Liver (tissue), 10 donors: ENCODE measurements at places on chromosomes 16 and 17. TPM values are rescaled to one million over a fixed set of nuclear protein-coding genes. Genes with fewer than 3 reads are reported as not detected.

DNA sequence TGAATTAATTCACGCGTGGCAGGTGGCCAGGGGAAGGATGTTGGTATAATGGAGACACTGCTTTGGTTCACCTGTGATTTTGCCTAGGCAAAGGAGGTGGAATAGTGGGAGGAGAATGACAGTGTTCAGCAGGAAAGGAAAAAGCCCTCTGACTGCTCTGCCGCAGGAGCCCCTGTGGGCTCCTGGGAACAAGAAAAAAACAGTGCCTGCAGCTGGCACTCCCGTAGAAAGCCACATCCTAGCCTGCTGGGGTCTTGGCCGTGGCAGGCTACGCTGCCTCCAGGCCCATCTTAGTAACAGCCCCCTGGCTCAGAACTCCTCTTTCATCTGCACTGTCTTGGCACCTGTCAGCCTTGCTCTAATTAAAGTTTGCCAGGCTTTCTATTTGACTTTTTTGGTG is 20.6 kb downstream of the ADORA2B start:
- H3K27me3 ChIP-seq = no peaks in the 10 kb centered on the region
- no peak for DNase-seq
- H3K4me3 ChIP-seq = no peak overlapping the region

DNA sequence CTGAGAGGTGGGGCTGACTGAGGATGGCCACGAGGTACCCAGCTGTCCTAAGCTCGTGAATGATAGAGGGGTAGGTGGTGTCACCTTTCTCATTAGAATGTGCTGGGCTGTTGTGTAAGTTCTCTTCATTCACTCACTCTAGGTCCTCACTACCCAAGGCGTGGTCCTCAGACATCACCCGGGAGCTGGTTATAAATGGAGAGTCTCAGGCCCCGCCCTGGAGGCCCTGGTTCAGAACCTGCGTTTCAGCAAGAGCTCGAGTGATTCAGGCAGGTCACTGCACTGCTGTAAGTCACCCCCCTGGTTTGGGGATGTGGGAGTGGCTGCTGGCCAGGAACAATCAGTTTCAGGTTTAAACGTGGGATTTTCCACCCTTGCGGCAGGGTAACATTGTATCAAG is 139.8 kb downstream of the FOXL1 start:
- H3K27ac ChIP-seq = no peak overlapping the region
- H3K27me3 ChIP-seq = no peaks in the 10 kb centered on the region
- no peaks in the 10 kb centered on the region for H3K36me3 ChIP-seq
- no peaks in the 10 kb centered on the region for H3K4me1 ChIP-seq
- H3K4me3 ChIP-seq = no peak overlapping the region

DNA sequence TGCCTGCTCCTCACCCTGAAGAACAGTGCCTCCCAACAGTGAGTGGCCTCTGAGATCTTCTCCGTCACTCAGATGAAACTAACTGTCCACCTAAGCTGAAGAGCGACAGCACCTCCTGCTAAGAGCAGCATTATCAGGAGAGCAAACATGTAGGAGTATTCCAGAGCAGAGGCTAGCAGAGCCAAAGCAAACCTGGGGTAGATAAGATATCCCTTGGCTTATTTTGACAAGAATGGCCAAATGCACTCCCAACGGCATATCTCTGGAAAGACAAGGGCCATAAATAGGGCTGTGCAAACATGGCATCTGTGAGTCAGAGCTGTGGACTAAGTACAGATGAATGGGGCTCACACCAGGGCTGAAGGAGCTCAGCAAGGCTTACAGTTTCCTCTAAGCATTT is 96.3 kb downstream of the NDEL1 start:
- H3K27me3 ChIP-seq = no peaks in the 10 kb centered on the region
- H3K36me3 ChIP-seq = no peaks in the 10 kb centered on the region
- no peak overlapping the region for H3K27ac ChIP-seq

DNA sequence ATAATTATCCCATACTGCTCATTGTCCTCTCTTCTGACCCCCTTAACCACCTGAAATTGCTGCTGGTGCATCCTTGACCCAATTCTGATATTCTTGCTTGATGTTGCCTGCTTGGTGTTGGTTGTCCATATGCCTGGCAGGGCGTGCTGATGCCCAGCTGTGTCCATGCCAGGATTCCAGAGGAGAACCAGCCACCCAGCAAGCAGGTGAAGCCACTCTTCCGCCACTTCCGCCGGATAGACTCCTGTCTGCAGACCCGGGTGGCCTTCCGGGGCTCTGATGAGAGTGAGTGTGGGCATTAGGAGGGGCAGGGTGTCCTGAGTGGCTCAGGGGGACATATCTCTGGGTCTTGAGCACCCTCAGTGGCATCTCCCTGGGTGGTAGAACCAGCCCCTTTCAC is 11.4 kb downstream of the RAPGEFL1 start:
- H3K27me3 ChIP-seq = no peaks in the 10 kb centered on the region
- no peak overlapping the region for H3K4me3 ChIP-seq
- no peak for DNase-seq
- H3K27ac ChIP-seq = no peak overlapping the region
- peaks cover 12% of the 10 kb centered on the region for H3K4me1 ChIP-seq

DNA sequence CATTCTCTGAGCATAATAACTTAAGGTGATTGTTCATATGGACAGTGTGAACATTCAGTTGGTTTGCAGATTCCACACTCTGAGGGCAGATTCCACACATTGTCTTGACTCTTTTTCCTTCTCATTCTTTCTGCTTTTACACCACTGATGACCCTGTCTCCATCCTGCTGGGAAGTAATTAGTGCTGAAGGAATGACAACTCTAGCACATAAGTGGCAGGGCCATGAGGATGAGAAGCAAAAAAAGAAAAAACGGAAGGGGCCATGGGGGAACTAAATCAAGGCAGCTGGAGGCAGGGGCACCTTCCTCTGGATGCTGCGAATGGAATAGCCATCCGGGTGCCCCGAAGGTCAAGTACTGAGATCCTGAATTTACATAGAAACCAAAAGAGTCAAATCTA is 944.0 kb downstream of the KCNJ2 start:
- no peak overlapping the region for H3K27ac ChIP-seq
- no peak overlapping the region for H3K4me3 ChIP-seq
- H3K36me3 ChIP-seq = no peaks in the 10 kb centered on the region
- DNase-seq = no peak
- peaks cover 11% of the 10 kb centered on the region for H3K4me1 ChIP-seq

GRCh38 chr17:48123111-48123510 is 15.5 kb downstream of the SNX11 start:
- peaks cover 4% of the 10 kb centered on the region for H3K36me3 ChIP-seq
- no peak overlapping the region for H3K27ac ChIP-seq
- H3K4me3 ChIP-seq = no peak overlapping the region
- H3K4me1 ChIP-seq = no peaks in the 10 kb centered on the region
- no peak for DNase-seq

DNA sequence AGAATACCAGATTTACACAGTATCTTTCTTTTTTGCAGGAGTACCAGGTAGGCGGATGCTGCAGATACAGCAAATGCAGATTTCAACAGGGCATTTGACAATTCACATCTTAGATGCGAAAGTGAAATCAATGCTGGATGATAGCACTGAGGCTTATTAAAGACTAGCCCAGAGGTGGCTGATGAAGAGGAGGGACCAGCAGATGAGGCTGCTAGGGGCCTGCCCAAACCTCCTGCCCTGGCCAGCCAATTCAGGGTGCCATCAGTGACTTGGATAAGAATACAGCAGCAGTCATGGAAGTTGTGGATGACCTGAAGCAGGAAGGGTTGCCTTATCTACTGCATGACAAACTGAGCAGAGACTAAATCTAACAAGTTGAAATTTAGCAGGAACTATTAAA is 1.5 kb upstream of the DYNC1LI2 start:
- peaks cover 26% of the 10 kb centered on the region for H3K4me1 ChIP-seq
- H3K4me3 ChIP-seq = no peak overlapping the region
- no peaks in the 10 kb centered on the region for H3K27me3 ChIP-seq
- H3K27ac ChIP-seq = no peak overlapping the region
- DNase-seq = no peak

Gene METTL26
- polyA plus RNA-seq = 54.6 TPM

Gene CACNG4
- not detected for polyA plus RNA-seq
